ENCODE measurements at places on chromosomes 1 and 21. TPM values are rescaled to one million over a fixed set of nuclear protein-coding genes. Genes with fewer than 3 reads are reported as not detected.

ETV3L gene
- not detected for total RNA-seq

LENEP gene
- total RNA-seq: not detected

VASH2 gene
- total RNA-seq: 4.2 TPM

SLC45A1 gene
- total RNA-seq: 13.8 TPM

GRCh38 chr21:30340714-30341573, 3.5 kb upstream of the KRTAP27-1 start:
- DNase-seq: no peak
